ENCODE measurements at places on chromosomes 6 and 20.

GRCh38 chr6:1644516-1645060, 34.9 kb downstream of the FOXC1 start:
- DNase-seq: no peak

DNA sequence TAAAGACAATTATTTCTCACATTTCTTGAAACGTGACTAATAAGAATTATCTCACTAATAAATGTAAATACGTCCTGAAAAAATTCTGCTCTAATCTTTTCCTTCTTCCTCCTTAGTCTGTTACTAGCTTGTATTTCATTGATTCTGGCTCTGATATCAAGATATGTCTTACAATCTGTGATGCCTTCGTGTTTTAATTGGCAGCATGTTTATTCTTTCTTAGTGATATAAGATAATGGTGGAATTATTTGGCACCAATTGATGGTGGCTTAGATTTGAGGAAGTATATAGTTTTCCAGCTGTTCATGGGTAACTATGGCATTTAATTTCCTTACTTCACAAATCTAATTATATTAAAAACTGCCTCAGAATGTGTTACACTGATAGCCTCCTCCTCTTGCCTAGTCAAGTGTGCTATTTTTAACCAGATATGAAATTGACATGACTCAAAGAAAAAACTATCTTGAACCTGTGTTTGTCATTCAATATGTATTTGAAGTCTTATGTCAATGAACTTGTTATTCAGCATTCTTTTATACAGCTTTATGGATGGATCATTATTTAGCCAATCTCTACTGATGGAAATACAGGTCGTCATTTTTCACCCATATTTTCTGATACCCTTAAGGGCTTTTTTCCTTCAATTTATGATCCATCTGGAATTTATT, 5.3 kb downstream of the CCNC start:
- DNase-seq: no peak

DNA sequence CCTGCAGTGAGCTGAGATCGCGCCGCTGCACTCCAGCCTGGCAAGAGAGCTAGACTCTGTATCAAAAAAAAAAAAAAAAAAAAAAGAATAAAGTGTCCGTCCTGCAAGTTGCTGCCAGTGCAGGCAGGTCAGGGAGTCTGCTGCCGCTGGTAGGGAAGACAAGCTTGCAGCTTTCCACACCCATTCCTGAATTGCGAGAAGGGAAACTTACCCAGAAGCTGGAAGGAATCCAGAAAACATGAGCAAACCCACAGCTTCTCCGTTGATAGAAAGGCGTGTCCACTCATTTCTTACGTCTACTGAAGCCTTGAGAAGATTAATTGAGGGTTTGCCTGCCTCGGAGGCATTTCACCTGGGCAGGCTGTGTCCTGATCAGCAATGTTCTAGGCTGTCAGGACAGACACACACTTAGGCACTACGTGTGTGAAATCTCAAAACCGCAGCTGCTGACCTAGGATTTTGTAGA, 61.6 kb upstream of the DSP start:
- DNase-seq: no peak

GRCh38 chr20:38617011-38617829, 15.6 kb downstream of the ARHGAP40 start:
- DNase-seq: no peak

Measured in cerebellar nuclear complex (tissue), 1 donor.